NB4 (cell line): ENCODE measurements at places on chromosomes 6 and 20.

GRCh38 chr6:133895573-133896343 is 6.8 kb downstream of the TCF21 start:
- no peak for DNase-seq

- peak; percentile 86 for DNase-seq
Observed at GRCh38 chr20:43955062-43955749, 40.6 kb downstream of the TOX2 start.

DNA sequence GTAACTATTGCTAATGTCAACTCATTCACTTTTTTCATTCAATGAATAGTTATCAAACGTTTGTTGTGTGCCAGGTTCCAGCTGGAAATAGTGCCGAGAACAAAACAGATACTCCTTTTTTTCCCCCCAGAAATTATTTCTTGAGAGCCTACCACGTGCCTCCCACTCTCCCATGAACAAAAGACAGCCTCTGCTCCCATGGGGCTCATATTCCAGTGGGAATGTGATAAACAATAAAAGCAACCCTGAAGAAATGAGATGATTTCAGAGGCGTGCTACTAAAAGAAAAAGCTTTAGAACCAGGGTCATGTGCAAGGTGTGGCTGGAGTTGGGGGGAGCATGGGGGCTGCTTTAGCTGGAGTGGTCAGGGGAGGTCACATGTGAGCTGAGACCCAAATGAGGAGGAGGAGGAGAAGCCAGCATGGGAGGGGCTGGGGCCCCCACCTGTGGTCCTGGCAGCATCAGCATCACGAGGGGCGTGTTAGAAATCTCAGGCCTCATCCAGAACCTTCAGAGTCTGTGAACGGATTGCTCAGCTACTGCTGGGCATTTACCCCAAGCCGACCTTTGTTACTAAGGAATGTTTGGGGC is 157.4 kb downstream of the EYA2 start:
- DNase-seq = no peak

DNA sequence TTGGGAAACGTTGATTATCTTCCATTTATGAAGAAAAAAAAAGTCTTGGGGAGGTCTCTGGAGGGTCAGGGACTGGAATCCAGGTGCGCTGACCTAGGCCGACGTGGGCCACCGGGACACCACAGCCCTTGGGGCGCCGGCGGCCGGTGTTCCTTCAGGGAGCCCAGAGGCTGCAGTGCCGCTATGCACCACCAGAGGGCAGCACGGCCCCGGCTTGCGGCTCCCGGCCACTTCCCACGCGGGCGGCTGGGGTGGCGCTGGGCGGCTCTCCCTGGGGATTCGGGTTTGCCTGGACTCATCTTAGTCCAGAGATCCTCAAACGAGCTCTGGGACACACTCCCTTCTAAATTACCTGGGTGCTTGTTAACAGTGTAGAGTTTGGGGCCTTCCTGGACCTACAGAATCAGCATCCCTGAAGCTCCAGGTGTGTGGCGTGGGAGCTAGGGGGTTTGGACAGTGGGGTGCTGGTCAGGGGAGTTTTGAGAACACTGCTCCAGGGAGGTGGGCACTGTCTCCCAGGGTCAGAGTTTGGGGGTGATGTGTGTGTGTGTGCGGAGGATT is 23.0 kb upstream of the GTSF1L start:
- DNase-seq = peak; percentile 80

DNA sequence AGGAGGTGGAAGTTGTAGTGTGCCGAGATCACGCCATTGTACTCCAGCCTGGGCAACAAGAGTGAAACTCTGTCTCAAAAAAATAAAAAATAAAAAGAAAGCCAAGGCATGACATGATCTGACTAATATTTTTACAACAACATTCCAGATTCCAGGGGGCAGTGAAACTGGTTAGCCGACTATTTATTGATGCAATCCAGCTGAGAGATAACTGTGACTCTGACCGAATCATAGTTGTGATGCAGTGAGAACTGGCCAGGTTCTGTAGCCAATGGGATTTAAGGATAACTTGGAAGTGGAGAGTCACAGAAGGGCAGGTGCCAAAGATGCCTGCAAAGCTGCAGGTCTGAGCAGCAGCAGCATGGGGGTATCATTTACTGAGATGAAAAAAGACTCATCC is 82.9 kb upstream of the TSHZ2 start:
- no peak for DNase-seq

DNA sequence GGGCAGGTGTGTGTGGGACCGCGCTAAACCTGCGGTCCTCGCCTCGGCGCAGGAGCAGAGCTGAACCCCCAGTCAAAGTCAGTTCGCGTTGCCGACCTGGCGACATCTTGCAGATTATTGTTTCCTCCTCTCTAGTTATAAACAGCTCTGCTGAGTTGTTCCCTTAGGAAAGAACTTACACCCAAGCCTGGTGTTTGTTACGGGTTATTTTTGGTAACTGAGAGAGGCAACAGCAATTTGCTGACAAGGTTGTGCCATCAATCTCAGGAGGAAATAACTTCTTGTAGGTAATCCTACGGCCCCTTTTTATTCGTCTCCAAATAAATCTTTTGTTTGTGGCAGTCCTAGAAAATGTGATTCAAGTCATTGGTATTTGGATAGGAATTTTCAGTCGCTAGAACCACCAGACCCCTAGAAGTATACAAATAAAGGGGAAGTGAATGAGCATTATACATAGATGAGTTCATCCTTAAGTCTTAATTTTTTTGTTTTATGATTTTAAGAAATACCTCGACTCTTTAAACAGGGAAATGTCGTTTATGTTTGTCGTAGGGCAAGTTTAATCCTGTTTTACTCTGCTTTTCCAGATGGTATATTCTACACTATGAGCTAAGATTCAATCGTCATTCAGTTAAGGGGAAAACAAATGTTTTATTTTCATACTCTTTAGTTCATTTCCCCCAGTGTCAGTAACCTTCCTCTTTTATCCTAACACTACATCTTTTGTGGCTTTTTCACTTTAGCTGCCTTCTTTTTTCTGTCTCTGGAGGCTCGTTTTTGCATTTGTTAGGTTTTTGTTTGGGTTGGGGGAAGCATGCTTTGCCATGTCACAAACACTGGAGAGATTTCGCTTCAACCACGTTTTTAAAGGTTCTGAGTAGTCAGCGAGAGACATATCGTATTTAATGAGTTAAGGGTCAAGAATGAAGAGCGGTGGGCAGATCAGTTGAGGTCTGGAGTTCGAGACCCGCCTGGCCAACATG is 1.2 kb downstream of the PM20D2 start:
- DNase-seq = peak; percentile 64

DNA sequence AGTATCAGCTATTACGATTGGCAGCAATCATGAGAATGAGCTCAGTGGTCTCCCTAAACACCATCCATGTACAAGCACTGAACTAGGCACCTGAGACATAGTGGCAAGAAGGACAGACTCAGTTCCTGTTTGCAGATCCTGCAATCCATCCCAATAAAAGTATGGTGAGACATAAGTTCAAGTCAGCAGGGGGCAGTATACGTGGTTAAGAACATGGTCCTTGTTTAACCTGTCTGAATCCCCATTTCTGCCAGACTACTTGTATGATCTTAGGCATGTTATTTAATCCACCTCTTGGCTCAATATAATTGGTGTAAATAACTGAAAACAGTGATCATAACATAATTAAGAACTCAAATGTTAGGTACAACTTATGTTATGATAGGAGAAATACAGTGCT is 33.2 kb upstream of the PNISR start:
- peak; percentile 70 for DNase-seq

DNA sequence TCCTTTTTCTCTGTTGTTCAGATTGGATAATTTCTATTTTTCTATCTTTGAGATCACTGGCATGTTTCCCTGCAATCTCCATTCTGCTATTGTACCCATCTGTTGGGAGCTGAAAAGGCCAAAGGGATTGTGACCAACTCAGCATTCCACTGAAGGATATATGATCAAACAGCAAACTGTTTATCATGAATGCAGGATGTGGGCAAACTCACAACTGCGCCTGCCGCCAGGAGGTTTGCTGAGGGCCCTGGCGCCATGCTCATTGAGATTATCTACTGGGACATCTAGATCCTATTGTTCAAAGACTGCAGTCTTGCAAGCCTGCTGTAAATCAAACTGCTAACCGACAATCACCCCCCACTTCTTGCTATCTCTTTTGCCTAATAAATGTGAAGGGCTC is 3.8 kb upstream of the FKBP1A start:
- no peak for DNase-seq

GRCh38 chr6:98695091-98695801 is 139.1 kb upstream of the POU3F2 start:
- no peak for DNase-seq

DNA sequence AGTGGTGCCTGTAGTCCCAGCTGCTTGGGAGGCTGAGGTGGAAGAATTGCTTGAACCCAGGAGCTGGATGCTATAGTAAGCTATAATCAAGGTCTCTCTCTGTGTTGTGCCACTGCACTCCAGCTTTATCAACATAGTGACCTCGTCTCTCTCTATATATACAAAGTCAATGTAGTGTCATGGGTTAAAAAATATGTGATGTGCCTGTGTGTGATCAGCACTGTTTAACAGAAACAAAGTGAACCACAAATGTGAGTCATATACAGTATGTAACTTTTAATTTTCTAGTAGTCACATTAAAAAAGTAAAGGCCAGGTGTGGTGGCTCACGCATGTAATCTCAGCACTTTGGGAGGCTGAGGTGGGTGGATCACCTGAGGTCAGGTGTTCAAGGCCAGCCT is 85.3 kb upstream of the RNF24 start:
- DNase-seq = no peak

GRCh38 chr20:4087923-4088322 is 72.6 kb upstream of the RNF24 start:
- DNase-seq = no peak

GRCh38 chr20:56343861-56344381 is 14.9 kb upstream of the FAM210B start:
- peak; percentile 76 for DNase-seq

GRCh38 chr20:44701858-44702256 is 13.3 kb upstream of the CCN5 start:
- no peak for DNase-seq

DNA sequence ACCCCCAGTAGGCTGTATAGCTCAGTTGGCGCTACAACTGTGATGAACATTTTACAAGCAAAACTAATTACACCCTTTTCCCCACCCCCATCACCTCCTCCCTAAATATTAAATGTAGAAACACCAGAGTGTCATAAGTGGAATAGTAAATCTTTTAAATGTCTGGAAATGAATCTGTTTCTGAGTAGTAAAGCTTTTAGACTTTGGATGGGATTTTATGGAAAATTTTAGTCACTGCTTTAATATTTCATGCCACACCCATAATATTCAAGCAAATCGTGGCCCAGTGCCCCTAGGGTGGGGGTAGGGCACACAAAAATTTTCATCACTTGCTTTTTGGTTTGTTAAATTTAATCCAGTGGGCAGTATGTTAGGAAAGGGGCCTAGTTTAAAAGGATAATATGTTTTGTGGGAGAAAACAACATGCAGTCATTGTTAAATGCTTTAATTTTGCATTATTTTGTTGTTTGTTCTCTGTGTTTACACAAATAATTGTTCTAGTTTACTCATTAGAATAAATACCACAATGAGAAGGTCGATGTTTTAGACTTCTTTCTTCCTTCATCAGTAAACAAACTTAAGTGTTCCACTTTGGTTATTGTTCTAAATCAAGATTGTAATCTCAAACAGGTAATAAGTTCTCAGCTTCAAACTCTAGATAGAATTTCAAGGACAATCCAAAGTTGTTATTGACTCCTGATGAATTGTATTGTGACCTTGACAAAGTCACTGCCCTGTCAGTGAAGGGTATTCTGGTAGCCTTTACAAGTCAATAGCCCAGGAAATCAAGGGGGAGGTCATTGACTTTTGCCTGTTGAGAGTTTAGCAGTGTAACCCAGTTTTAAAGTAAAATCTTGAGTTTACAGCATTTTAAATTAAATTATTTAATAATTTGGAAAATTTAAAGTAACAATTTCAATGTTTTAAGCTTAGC is 79.2 kb downstream of the CBFA2T2 start:
- no peak for DNase-seq

- DNase-seq = no peak
Observed at GRCh38 chr20:47984437-47984836, 199.2 kb upstream of the SULF2 start.

DNA sequence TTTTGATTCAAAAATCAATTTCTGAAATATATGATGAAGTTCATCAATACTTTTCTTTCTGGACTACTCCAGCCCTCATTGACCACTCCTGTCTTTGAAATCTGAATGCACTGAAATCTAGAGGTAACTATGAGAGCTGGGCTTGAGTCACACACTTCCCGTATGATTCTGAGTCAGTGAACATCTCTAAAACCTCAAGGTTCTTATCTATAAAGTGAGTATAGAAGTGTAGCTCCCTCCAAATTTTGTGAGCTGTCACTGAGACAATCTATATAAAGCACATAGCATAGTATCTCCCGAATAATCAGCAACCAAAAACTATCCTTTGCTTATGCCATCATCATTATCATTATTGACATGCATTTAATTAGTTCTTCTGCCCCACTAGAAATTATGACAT is 182.4 kb downstream of the TSHZ2 start:
- DNase-seq = no peak

DNA sequence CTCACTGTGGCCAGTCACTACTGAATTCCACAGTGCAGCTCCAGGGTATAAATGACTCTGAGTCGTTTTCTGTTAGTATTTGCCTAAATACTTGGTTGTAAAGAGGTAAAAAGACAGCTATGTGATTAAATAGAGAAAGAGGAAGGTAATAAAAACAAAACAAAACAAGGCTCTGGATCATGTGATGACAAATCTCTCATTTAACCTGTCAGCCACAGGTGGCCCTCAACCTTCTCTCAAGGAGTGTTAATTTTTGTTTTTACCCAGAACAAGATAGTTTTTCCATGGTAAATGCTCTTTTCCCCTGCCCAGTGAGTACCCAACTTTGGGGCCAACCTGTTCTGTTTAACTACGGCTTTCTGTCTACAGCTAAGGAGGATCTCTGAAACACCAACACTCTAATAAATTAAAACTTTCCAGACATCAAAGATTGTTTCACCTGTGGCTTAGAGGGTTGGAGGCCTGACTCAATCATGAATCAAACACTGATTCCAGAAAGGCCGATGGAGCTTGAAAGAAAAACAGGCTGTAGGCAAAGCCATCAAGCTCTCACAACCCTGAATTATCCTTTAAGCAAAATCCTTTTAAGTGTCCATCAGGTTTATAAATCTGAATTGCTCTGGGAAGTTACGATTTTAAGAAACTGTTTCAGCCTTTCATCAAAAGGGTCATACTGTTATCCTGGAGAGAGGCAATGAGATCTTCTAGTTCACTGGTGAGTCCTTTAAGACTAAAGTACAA is 81.5 kb upstream of the BCLAF1 start:
- no peak for DNase-seq

DNA sequence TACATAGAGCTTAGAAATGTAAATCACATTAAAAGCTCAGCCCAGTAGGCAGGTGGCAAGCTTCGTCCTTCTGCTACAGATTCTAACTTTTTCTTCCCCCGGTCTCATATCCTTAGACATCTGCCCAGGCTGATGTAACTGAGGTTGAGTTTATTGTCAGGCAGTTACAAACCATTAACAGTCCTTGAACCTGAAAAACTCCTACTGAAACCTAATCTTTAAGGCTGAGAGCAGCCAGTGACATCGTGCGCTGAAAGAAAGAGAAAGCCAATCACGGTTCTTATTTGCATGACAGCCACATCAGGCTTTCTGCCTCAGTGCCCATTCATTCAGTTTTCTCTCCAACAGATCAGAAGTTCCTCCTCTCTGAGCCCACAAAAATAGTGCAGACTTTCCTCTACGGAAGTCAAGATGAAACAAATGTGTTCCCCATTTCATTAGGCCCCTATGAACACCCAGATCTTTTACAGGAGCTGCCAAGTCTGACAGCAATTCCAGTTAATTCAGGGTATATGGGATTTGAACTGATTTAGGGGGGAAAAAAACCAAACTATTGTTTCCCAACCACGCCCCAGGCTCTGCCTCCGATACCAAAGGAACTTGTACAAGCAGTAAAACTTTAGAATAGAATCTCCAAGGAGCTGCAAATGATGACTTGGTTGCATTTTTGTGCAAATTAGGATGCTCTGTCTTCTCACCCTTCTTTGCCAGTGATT is at the start of gene NHSL1:
NHSL1 (minus strand) TSS at position 192 of the 716 bp plus-strand sequence. CDS start 204 bp downstream, outside the sequence.
- DNase-seq = no peak
